GM18507 (cell line): ENCODE measurements at places on chromosomes 11 and 22.

DNA sequence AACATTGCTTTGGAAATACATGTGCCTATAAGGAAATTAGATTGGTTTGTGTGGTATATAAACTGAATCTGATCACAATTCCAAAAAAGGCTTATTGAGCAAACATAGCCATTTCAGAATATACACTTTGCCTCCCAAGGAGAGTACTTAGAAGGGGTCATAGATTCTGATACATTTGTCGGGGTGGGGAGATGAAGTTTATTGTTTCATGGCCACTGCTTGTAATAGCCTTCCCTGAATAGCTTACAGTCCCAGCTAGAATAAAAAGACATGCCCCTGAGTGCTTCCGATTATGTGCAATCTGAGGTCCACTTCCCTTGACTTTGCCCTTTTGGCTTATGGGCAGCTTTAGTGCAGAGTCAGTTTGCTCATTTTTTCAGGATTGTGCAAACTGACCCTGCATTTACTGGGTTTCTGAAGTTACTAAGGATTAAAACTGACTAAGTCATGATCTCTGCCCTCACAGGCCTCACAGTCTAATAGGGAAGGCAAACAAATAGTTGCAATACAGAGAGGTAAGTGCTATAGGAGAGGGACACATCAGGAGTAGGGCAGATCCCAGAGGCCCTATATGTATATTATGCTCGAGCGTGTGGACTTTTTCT lies 184.2 kb downstream of the BLID start:
- DNase-seq, result no peak

DNA sequence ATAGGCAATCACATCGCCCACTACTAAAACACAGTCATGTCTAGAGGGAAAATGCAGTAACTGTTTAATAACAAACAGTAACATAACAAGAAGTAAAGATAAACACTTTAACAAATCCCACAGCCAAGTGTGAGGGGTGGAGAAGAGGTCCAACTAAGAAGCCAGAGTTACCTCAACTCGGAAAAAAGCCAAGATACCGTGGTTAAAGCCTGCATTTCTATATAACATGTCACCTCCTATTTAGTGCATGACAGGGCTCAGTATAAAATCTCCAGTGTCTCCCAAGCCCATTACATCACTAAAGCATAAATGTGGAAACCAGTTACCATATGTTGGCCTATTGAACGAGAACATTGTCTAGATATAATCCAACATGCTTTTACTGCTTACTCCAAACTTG lies 281.7 kb downstream of the LRRC4C start:
- no peak for DNase-seq

GRCh38 chr11:12876988-12877387 lies 132.1 kb upstream of the RASSF10 start:
- no peak for DNase-seq

DNA sequence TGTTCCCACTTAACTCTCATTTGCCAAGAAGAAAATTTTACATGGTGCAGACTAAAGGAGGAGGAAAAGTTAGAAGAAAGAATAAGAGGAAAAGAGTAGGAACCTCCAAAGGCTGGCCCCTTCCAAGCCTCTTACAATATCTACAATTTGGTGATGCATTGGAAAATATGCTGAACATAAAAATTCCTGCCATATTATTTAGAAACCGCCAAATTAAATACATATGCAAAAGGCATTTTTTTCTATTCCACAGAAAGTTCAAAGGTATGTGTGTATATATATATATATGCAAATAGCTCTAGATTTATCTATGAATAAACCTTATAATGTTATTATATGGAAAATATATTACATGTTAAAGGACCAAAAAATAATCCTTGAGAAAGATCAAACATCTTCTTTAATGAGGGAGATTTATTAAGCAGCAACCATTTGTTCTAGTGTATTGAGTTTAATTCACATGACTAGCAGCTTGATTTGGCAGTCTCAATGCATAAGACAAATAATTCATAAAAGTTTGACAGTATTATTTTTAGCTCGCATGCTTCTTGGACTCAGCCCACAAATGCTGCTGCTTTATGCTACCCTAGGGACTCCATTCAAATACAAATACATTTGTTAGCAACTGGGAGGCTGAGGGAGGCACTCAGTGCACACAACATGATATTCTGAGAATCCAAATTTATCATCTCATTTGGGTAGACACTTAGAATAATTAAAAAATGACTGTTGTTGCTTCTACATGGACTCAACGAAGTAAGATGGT lies 184.9 kb downstream of the SBF2 start:
- no peak for DNase-seq

GRCh38 chr11:125063429-125064043 lies 431 bp downstream of the SLC37A2 start:
- no peak for DNase-seq

DNA sequence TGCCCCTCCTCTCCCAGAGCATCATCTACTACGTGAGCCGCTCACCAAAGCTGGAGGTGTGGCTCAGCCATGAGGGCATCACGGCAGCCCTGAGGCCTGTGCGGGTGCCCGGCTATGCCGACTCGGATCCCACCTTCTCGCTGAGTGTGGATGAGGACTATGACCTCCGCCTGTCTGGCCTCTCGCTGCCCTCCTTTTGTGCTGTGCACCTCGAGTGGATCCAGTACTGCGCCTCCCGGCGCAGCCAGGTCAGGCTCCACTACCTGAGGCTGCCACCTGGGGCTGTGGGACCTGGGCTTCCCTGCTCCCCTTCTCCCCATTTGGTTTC lies 3.8 kb upstream of the SIPA1 start:
- no peak for DNase-seq

GRCh38 chr22:48751539-48752437 lies 1075.9 kb downstream of the BRD1 start:
- DNase-seq, result no peak

- no peak for DNase-seq
These were observed 10.4 kb downstream of the PDGFB start for GRCh38 chr22:39234472-39234787.

- DNase-seq, result no peak
These were observed at the start of gene F2 for GRCh38 chr11:46719048-46719542. Gene F2 (plus strand): TSS chr11:46719213. CDS start chr11:46719236, 23 bp downstream.

GRCh38 chr11:45204761-45205160 lies 58.3 kb downstream of the PRDM11 start:
- DNase-seq, result no peak

DNA sequence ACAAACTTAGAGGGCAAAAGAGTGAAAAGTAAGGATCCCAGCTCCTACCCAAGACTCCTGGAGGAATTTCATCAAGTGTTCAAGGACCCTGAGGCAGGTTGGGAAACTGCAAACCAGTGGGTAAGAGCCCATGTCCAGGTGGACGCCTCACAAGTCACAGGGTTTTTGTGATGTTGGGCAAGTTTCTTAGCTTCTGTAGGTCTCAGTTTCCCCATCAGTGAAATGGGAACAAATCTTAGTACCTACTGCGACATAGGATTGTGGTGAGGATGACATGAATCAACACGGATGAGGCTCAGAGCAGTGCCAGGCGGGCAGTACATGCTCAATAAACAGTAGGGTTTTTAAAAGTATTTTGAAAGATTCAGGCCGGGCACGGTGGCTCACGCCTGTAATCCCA lies 17.3 kb upstream of the CDC42EP1 start:
- DNase-seq, result no peak
